GM13976 (cell line): ENCODE measurements at places on chromosomes 16 and 17.

DNA sequence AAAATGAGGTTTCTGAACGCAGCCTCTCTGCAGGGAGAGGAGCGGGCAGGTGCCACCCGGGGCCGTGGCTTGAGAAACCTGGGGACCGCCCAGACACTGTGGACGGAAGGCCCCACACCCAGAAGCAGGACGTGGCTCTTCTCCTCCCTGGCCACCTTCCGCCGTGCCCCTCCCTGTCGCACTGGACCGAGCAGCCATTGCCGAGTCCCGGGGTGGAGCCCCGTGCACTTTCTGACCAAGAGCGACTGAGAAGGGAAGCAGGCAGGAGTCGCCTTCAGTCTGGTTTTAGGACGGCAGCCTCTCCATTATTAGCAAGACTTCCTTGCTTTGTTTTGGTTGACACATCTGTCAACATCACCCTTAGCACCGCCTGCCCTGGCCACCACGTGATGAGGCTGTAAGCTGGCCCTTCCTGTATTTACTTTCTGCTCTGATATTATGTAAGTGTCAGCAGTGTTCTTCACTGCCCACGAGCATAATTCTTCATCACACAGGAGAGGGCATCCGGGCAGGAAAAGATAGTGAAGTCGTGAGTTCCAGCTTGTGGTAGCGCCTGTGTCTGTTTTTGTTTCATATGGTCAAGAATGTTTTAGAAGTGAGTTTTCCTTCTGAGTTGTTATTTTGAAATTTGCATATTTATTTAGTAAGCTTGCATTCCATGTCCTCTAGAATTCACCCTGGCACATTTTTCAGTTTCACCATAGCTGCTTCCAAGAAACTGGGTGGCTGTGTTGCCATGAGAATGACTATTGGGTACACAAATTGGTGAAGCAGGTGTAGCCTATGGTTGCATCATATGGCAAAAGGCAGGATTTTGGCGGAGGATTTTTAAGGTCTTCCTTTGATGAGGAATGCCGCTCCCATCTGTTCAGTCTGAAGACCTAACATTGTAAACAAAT, 1.0 kb downstream of the HERPUD1 start:
- no peak for DNase-seq

DNA sequence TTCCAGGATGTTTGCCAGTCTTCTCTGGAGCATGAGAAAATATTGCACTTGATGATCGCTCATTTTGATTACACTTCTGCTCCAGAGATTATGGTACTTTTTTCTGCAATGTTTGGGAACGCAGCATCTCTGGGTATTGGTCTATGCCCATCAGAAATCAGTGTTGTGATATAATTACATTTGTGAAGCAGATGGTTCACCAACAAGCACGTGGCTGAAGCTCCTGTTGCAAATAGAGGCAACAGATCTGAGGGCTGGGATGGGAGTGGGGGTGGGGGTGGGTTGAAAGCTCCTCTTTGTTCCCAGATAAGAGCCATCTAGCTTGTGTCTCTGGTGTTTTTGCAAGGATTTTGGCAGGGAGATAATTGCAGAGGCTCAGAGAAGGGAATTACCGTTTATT, 252.3 kb downstream of the SHISA9 start:
- no peak for DNase-seq

- DNase-seq = no peak
Measured at GRCh38 chr17:8670421-8670820, 39.9 kb upstream of the MYH10 start.

- no peak for DNase-seq
Measured at GRCh38 chr17:34414339-34414738, 51.3 kb upstream of the CCL1 start.

DNA sequence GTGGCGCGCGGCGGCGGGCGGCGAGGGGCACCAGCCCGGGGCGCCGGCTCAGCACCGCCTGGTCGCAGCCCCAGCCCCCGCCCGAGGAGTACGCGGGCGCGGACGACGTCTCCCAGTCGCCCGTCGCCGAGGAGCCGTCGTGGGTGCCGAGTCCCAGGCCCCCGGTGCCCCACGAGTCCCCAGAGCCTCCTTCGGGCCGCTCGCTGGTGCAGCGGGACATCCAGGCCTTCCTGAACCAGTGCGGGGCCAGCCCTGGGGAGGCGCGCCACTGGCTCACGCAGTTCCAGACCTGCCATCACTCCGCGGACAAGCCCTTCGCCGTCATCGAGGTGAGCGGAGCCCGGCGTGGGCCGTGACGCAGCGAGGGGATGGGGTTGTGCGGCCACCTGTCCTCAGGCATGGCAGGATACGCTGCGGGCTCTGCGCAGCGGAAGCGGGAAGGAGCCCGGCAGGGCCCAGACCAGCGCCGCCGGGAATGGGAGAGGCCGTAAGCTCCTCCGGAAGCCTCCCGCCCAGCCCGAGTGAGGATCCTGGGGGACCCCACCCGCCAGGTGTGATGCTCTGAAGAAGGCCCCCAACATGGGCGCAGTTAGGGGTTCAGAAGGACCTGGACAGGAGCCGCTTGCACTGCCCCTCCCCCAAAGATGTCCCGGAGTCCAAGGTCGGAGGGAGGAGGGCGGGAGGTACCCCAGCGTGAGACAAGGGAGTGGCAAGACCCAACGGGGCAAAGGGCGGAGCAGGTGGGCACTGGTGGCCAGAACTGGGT, 522 bp downstream of the NAGS start:
- DNase-seq = no peak

DNA sequence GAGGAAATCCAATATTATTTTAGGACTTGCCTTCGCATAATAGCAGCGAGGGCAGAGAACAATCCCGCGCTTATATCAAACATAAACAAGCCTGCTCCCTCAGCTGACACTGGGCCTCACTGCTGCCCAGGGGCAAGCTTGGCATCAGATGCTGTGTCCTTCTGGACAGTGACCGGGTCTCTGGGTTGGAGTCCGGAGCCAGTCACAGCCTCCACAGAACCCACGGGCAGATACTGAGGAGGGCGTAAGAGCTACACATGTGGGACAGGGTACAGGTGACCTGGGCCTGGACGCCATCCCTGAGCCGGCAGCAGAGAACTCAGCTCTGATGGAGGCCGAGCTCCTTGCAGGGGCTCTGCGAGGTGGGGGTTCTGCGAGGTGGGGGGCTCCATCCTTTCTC, 14.7 kb upstream of the ZNF469 start:
- no peak for DNase-seq

GRCh38 chr16:29662729-29663015, 375 bp upstream of the SPN start:
- peak; percentile 81 for DNase-seq
